ENCODE measurements at places on chromosomes 5 and 9. TPM values are rescaled to one million over a fixed set of nuclear protein-coding genes. Genes with fewer than 3 reads are reported as not detected.

DNA sequence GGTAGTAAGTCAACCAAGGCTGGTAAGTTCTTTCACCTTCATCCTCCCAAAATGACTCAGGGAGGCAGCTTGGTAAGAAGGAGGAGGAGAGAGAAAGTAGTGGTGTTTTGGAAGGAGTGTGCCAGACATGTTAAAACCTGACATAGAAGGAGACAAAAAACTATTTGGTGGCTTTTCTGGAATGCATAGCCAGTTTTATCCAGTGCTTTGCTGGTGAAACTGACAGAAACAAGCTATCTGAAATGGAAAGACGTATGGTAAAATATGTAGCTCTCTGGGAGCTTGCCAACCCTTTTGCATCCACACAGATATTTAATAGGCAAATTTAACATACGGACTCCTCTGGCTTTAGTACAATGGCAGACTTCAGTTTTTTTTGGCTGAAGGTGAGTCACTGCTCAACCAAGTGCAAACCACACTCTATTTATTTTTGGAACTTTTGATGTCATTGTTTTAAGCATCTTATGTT is 45.4 kb downstream of the RAB14 start:
- no peak for DNase-seq

DNA sequence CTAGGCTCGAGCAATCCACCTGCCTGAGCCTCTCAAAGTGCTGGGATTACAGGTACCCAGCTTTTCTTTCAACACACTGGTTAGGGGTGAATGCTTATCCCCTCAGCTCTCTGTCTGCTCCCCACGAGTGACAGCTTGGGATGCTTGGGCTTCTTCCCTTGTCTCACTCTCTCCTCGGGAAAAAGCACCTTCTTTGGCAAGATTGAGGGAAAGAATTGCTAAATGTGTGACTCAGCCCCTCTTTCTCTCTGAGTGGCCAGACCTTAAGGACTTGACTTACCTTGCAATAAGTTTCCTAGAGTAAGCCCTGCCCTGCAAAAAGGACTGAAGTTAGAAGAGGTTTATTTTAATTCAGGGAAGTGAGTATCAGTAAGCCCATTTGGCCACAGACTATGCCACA is 68.1 kb upstream of the ERBIN start:
- no peak for DNase-seq

DNA sequence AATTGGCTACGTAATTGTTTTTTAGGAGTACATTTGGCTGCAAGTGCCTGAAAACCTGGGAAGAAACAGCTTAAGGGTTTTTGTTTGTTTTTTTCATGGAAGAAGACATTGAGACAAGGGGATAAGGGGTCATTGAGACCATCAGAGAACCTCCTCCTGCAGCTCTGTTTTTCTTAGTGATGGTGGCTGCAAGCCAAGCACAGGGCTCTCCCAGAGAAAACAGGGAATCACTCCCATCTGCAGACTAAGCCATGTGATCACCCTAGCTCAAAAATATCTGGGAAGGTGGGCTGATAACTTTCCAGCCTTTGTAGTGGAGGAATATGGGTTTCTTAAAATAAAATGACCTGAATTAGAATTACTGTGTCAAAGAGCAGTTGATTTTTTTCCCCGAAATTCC is 25.1 kb downstream of the PALM2AKAP2 start:
- no peak for DNase-seq

- no peak for DNase-seq
These were observed 82.7 kb downstream of the DOCK8 start for GRCh38 chr9:297104-297972.

DNA sequence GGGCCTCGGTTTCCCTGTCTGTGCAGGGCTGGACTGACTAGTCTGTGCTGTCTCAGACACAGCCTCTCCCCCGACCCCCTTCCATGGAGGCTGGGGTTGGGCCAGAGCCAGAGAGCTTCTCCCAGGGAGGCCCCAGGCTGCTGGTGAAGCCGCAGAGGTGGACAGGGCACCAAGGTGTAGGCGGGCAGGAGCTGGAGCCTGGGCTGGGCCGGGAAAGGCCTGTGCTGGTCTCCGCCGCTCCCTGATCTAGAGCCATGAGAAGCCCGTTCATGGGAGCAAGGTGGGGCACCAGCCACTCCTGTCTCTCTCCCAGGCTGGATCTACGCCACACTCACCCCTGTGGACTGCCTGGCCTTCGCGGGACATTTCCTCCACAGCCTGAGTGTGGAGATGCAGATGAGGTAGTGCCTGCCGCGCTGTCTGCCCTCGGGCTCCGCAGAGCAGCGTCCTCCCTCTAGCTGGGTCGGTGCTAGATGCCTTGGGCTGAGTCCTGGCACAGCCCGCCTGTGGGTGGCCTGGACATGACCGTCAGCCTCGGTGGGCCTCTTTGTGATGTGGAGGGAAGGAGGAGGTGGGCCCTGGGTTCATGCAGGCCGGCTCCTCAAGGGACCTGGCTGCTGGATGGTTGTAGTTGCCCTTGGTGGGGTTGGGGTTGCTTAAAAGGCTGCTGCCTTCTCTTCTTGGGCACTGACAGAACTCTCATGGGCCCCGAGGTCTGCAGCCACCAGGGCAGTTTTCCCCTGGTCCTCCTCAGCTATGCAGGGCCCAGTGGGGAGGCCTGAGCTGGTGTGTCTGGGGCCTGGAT is 79.4 kb downstream of the PHF2 start:
- DNase-seq: no peak

The TBC1D9B gene
- 69.0 TPM for total RNA-seq

The ENTPD2 gene
- total RNA-seq: not detected

Measured in epithelial cell of proximal tubule (primary cell).